Hematopoietic multipotent progenitor cell (in vitro differentiated cells): ENCODE measurements at places on chromosomes 16 and 17. TPM values are rescaled to one million over a fixed set of nuclear protein-coding genes. Genes with fewer than 3 reads are reported as not detected.
A peak's percentile ranks its signal among the peaks of the same experiment; 100 is the strongest.

- no peak for DNase-seq
These were observed 112.0 kb downstream of the AXIN2 start for GRCh38 chr17:65449495-65449894.

DNA sequence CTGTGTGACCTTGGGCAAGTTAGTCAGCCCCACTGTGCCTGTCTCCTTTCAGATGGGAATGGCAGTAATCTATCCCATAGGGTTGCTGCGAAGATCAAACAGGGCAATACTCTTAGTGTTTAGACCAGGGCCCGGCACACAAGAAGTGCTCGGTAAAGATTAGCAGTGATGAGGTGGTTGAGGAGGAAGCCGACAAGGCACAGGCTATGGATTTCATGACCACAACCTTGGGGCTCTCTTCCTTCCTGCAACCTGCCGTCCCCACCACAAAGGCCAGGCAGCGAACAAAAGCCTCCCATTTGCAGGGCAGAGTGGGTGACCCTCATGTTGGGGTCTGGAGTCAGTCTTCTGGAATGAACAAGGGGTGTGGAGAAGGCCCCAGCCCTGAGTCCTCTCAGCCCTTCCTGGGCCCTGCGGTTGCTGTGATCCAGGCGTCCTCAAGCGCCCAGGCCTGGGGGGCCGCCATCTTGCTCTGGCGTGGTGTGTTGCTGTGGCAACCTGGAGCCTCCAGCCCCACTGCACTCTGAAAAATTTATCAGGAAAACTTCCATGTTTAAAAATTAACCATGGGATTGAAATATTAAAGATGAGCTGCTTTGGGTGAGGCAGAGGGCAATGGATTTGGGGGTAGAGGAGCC, 9.8 kb downstream of the ADAM11 start:
- peak; percentile 84 for DNase-seq

The MMP28 gene
- total RNA-seq: 33.4 TPM

The AATK gene
- 7.0 TPM for total RNA-seq

DNA sequence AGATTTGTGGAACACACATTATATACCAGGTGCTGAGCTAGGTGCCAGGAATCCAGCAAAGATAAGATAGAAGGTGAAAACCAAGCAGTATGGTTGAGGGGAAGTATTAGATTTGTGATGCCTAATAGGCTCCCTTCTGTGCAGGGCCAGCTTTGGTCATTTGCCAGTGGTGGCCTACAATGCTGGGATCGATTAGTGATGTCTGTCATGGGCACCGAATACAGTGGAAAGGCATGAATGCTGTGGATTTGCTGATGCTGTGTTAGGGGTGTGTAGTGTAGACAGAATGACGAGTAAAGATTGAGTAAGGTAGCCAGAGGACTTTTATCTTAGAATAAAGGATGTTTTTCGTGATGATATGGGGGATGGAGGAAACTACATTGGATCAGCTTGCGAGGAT, 48.9 kb downstream of the SNX29 start:
- no peak for DNase-seq

The CDH8 gene
- total RNA-seq: under 0.01 TPM

GRCh38 chr17:31916491-31917064, 15.1 kb upstream of the UTP6 start:
- DNase-seq: no peak

GRCh38 chr17:8249621-8250500, 772 bp downstream of the PFAS start:
- DNase-seq: no peak

DNA sequence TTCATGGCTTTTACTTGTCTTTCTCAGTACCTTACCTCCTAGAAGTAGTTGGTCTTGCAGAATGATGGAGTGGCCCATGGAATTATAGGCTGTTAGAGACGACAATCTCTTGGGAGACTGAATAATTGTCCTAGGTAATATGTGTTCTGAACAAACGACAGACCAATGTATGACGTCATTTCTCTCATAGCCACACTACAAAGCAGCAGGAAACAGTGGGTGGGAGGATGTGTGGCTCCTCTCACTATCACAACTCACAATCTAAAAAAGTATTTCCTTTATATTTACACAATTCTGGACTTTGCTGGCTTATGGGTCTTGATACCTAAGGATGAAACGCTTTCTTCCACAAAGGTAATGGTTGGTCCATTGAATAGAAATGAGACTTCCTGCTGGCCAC, 183.9 kb downstream of the TOX3 start:
- DNase-seq: no peak

DNA sequence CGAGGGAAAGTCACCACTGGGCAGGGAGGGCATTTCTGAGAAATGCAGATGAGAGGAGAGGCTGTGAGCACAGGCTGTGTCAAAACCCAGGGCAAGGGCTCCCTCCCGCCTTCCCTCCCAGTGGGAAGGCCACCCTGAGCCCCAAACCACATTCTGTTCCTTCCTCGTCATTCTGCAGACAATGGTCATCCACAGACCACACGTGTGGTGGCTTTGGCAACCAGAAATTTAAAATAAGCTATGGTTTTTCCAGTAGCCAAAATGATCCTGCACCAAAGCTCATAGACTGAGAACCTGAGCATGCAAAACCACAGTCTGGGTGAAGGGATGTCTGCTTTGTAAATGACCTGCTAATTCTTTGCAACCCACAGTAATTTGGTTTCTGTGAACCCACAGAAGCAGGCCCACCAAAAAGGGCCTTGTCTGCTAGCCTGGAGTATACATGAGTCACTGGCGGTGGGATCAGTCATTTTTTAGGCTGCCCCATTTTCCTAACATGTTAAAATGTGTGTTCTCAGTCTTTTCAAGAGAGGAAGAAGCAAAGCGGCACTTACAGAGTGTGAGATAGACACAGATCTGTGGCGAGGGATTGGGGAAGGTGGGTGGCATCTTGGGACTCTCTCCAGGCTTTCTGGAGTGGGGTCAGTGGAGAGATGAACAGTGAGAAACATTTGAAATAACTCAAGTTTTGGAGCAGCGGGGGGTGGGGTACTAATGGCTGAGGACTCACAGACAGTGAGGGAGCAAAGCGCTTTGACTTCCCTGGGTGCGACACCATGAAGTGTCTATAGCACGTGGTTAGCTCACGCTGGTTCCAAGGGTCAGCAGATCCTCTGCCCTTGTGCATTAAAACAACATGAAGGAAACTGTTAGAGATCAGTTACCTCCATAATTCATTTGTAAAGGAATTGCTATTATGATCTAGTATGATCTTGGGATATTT, 20.5 kb downstream of the GRB7 start:
- DNase-seq: no peak

The STX1B gene
- total RNA-seq: 1.1 TPM

- DNase-seq: no peak
These were observed 2.8 kb upstream of the TNFRSF13B start for GRCh38 chr17:16974569-16975276.

DNA sequence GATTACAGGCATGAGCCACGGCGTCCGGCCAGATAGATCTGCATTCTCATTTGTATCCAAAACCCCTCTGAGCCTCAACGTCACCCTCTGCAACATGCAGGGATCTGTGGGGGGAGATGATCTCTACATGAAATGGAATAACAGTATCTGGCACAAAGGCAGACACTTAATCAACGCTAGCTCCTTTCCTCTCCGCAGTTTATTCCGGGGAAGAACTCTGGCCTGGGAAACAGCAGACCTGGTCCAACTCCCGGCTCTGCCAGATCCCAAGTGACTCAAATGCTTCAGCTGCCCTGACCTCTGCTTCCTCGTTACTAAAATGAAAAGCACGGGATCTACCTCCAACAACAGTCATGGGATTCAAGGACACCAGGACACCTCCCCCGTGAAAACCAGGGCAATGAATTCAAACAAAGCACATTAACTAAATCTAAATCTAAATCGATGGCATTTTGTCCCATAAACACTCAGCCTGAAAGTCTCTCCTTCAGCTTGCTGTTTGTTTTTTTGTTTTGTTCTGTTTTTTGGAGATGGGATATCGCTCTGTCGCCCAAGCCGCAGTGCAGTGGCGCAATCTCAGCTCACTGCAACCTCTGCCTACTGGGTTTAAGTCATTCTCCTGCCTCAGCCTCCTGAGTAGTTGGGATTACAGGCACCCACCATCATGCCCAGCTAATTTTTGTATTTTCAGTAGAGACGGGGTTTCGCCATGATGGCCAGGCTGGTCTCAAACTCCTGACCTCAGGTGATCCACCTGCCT, 78.2 kb downstream of the NXN start:
- no peak for DNase-seq

The SNAI3 gene
- 6.7 TPM for total RNA-seq

DNA sequence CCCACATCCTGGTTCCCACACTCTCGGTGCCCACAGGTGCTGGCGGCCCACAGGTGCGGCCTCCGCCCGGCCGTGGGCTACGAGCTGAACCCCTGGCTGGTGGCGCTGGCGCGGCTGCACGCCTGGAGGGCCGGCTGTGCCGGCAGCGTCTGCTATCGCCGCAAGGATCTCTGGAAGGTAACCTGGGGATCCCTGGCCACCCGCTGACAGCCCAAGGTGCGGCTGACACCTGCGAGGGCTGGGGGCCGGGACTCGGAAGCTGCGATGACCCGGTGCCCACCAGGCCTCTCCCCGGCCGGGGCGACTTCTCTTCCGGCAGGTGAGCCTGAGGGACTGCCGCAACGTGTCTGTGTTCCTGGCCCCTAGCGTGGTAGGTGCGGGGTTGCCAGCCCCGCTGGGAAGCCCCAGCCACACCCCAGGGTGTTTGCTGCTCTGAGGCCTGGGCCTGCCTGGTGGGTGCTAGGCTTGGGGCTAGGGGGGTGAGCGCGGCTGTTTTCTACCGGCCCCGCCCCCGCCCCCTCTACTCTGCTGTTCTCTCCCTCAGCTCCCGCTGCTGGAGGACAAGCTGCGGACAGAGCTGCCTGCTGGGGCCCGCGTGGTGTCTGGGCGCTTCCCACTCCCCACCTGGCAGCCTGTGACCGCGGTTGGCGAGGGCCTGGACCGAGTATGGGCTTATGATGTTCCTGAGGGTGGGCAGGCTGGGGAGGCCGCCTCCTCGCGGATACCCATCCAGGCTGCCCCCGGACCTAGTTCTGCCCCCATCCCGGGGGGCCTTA, 1.0 kb downstream of the ANTKMT start:
- DNase-seq: no peak

The NARF gene
- 80.5 TPM for total RNA-seq

The ACSM5 gene
- not detected for total RNA-seq

GRCh38 chr17:67666710-67667109, 51.0 kb upstream of the NOL11 start:
- DNase-seq: no peak

The TNS4 gene
- under 0.01 TPM for total RNA-seq
